ENCODE measurements at places on chromosomes 6 and 20.

DNA sequence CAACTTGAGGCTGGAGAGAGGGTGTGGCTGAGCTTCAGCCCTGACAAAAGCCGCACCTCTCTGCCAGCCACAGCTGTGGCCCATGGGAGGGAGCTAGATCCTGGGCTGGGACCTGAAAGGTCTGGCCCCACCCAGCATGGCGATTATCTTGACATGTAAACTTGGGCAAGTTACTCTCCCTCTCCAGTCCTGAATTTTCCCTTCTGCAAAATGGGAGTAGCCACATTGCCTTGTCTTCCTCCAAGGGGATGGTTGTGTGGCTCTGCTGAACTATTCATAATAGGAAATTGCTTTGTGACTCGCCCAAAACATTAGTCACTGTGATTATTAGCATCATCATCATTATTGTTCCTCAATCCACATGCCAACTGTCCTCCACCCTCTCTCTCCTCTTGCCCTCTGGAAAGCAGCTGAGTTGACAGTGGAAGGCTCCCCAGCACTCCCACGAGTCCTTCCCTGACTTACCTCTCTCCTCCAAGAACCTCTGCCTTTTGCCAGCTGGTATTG lies 23.0 kb upstream of the RBPJL start:
- DNase-seq: no peak

GRCh38 chr6:153994811-153995210 lies 44.2 kb upstream of the OPRM1 start:
- DNase-seq: no peak

DNA sequence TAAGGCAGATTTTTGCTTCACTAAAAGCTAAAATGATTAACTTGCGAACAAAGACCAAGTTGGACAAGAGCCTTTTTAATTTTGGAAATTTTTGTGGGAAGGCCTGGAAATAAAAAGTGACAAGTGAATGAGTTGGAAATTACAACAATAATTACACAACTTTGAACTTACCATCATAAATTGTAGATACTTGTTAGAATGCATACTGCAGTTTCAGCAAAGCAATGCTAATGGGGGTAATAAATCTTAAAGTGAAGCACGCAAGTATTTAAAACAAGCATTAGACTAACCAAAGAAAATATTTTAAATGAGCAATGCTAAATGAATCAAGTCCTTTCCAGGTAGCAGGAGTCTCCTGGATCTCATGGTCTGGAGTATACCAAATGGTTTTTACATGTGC lies 83.2 kb upstream of the EYA4 start:
- DNase-seq: no peak

DNA sequence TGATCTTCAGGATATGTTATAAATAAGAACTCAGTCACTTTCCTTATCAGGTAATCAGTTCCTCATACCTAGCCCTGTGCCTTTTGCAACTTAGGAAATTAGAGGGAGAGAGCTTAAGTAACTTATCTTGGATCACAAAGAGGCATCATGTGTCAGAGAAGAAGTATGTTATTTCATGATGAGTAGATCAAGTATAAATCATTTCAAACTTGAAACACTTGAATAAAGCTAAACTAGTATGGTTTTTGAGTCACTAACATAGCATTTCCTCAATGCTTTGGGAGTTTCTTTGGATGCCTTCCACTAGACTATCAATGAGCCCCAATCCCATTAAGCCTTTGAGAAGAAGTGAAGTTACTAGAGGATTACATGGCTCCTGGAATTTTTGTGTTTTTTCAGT lies 102.6 kb upstream of the TNFAIP3 start:
- no peak for DNase-seq

DNA sequence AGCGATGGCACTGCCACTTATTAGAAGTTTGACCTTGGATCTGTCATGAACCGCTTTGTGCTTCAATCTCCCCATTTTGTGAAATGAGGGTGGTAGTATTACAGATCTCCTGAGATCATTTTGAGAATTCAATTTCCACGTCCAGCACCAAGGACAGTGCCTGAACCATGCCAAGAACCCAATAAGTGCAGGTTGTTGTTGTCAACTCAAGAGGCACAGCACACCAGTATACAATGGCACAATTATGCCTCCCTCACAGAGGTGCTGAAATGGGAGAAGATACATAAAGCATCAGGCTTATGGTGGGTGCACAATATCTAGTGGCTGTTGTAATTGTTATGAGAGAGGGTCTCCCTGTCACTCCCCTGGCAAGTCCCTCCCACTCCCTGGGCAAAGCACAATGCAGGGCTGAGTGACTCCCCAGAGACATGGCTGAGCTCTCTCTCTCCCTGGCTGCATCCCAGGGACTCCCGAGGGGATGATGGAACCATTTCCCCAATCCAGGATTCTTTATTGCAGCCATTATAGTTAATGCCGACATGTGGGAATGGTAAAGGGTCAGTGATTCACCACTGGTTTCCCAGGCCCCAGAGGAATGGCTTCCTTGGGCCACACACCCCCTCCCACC lies 78.7 kb downstream of the CDH22 start:
- peak; percentile 1 for DNase-seq

GRCh38 chr20:43238266-43238665 lies 48.6 kb upstream of the PTPRT start:
- no peak for DNase-seq

DNA sequence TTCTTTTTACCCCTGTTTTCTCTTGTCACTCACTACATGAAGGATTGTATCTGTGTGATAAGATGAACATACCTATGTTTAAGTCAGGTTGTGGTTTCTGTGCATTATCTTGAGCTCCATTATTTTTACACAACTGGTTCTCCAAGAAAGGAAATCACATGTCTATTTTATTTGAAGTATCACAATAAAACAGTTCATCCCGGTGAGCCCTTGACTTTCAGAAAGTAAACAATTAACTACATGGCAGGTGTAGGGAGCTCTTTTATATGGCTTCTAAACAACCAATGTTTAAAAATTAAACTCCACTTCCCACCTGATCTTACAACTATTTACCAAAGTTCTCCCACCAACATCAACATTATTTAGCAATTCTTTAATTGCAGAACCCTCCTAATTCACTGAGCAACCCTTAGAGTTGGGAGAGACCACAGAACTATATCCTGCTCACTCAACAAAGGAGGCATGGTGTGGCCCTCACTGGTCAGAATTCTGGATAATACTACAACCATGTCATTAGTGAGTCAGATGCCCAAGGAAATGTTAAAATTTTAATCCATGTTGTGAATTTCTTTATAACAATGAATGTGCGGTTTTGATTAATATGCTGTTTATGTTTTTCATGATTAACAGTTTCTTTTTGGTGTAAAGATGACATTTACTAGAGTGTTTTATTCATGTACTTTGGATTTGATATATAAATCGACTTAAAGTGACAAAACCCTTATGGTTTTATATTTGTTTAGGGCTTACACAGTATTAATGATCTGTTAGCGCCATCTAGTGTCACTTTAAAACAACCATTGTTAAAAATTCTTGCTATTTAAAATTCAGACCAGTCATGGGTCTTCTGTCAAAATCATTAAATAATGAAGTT lies 50.0 kb upstream of the SCGN start:
- DNase-seq: peak; percentile 82

DNA sequence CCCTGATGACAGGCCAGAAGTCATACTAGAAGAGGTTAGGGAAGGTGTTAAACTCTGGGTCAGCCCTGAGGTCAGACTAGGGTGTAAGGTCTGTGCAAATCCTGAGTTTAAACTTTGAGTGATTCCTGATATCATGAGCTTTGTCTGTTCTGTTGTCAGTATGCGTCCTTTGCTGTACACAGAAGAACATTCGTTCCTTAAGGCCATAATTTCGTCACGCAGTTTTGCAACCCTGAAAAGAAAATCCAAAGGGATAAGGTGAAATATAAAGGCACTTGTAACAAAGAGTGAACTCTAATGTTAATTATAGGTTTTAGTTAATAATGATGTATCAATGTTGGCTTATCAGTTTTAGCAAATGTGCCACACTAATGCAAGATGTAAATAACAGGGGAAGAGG lies 2.3 kb downstream of the DST start:
- DNase-seq: no peak

DNA sequence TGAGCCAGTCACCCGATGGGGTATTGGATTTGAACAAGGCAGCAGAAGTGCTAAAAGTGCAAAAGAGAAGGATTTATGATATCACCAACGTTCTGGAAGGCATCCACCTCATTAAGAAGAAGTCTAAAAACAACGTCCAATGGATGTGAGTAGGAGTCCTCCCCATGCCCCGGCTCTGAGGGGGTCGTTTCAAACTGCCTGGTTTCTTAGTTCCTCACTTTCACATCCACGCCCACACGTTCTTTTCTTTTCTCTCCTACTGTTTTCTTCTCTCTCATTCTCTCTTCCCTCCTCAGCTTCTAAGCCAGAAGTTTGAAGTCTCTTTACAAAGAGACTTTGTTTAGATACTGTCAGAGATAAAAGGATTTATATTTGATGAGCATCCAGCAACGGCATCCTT lies 53.0 kb upstream of the CDKAL1 start:
- no peak for DNase-seq

DNA sequence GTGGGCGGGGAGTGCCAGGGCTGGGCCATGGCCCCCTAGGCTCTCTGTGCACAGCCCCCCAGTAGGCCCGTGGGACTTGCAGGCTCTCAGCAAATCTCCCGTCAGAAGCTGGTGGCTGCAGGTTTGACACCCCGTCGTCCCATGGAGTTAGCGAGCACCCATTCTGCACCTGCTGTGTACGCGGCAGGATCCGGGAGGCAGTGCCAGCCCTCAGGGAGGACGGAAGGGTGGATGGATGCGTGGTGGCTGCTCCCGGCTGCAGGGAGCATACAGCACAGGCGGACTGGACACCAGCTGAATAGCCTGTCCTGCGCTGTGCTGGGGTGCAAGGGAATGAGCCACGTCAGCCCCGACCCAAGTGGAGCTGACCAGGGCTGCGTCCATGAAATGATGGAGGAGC lies 32.4 kb upstream of the CHRNA4 start:
- no peak for DNase-seq

DNA sequence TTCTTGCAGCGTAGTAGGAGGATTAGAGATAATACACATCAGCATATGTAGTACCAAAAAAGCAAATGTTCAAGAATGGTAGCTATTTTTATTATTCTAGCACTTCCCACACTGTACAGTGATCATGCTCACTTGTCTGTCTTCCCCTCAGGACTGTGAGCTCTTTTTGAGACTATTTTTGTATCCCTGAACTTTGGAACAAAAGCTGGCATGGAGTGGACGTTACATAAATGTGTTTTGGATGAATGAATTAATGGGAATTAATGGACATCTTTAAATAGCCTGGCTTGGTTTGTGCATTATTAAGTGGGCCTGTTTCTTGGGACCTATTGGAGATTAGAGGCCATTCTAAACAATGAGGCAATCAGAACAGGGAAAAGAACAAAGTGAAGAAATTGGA lies 243.7 kb downstream of the CD83 start:
- DNase-seq: no peak

DNA sequence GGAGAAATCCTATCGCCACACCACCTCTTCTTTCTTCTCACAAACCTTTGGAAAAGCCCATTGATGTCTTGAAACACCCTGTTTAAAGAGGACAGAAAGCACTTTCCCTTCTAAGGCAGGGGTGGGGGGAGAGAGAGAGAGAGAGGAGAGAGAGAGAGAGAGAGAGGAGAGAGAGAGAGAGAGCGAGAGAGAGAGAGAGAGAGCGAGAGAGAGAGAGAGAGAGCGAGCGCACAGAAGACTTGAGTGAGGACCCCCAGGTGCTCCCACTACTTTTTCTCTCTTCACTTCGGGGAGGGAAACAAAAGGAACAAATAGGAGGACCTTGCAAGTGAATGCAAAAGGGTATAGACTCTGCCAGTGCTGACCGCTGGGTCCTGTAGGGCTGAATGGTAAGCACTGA lies 52.4 kb downstream of the TIAM2 start:
- DNase-seq: no peak

DNA sequence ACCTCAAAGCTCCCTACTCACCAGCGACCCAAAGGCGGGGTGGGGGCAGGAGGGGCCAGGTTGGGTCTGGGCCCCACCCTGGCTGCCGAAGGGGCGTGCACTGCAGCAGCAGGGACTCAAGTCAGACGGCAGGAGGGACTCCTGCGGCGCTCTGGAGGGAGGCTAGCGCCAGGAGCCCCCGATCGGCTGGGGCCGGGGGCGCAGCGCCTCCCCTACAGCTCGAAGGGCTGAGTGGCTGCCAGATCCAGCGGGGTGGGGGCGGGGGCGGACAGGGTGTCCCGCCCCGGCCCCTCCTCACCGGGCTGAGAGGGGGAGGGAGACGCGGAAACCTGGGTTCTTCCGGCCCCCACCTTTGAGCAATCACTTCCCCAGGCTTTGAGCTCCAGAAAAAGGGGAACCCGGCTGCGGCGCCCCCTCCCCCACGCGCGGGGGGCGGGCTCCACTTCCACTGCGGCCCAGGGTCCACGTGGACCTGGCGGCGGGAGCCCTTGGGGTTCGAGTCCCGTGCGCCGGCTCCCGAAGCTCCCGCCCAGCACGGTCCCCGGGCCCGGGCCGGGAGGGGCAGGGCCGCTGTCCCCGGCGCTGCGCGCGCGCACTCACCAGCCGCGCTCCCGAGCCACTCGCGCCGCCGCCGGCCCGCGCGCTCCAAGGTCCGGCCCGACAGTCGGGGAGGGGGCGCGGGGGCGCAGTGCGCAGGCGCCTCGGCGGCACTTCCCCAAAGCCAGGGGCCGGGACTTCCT lies at the start of gene RGS19:
Gene RGS19, minus strand, starts transcription at position 246 of the 740 bp plus-strand sequence. CDS start 2,632 bp downstream, outside the sequence.
- DNase-seq: peak; percentile 94

DNA sequence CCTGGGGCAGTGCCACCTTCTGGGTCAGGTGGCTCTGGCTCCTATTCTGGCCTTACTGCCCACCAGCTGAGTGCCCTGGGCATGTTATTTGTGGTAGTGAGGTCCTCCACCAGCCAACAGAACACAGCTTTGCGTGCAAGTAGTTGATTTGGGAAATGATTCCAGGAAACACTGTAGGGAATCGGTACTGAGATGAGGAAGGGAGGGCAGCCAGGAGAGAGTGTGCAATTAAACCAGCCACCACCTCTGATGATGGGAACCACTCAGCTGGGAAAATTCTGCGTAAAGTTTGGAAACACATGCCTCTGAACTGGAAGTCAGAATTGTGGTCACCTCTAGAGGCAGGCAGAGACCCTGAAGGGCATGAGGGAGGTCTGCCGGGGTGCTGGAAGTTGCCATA lies 459 bp downstream of the LBP start:
- no peak for DNase-seq

- DNase-seq: no peak
Measured at GRCh38 chr6:99338188-99338587, 11.3 kb downstream of the FAXC start.

GRCh38 chr6:111874025-111874415 lies 768 bp upstream of the FYN start:
- DNase-seq: no peak

- no peak for DNase-seq
Measured at GRCh38 chr6:551829-552350, 105.0 kb downstream of the HUS1B start.

- no peak for DNase-seq
Measured at GRCh38 chr6:13006578-13007300, 290.2 kb downstream of the PHACTR1 start.

GRCh38 chr20:59583428-59584277 lies 20.7 kb upstream of the PHACTR3 start:
- no peak for DNase-seq
